CD4-positive, alpha-beta memory T cell (primary cell): ENCODE measurements at places on chromosomes 2 and 18. TPM values are rescaled to one million over a fixed set of nuclear protein-coding genes. Genes with fewer than 3 reads are reported as not detected.

DNA sequence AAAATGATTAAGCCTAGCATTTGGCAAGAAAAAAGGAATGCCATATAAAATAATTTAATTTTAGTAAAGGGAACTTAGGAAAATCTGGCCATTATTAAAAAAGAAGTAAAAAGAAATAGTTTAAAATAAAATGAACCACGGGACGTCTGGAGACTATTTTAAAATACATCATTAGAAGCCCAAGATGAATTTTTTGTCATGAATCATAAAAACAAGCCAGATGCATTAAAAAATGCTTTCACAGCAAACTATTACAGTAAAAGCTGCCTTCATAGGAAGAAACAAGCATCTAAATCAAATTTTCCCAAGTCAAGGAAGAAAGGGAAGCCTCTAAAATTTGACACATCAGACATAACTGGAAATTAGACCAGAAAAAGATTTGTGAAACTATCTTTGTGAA lies 33.0 kb downstream of the COL5A2 start:
- no peak overlapping the region for H3K27ac ChIP-seq
- H3K4me3 ChIP-seq = no peak overlapping the region
- no peaks in the 10 kb centered on the region for H3K27me3 ChIP-seq
- H3K36me3 ChIP-seq = no peaks in the 10 kb centered on the region
- DNase-seq = no peak
- H3K4me1 ChIP-seq = no peaks in the 10 kb centered on the region

SLC4A5 gene
- polyA plus RNA-seq = 0.25 TPM

BMP10 gene
- polyA plus RNA-seq = not detected

- H3K4me1 ChIP-seq = no peaks in the 10 kb centered on the region
- H3K27me3 ChIP-seq = no peaks in the 10 kb centered on the region
- DNase-seq = no peak
- no peak overlapping the region for H3K27ac ChIP-seq
- H3K36me3 ChIP-seq = no peaks in the 10 kb centered on the region
These were observed 77.2 kb downstream of the TCF4 start for GRCh38 chr18:55510809-55511208.

- peaks cover 19% of the 10 kb centered on the region for H3K4me1 ChIP-seq
- no peak for DNase-seq
- H3K27ac ChIP-seq = no peak overlapping the region
- no peaks in the 10 kb centered on the region for H3K36me3 ChIP-seq
These were observed 56.0 kb downstream of the METTL4 start for GRCh38 chr18:2515171-2515787.
